Left lung (tissue), 14 donors: ENCODE measurements at places on chromosomes 2 and 18.
A peak's percentile ranks its signal among the peaks of the same experiment; 100 is the strongest.

DNA sequence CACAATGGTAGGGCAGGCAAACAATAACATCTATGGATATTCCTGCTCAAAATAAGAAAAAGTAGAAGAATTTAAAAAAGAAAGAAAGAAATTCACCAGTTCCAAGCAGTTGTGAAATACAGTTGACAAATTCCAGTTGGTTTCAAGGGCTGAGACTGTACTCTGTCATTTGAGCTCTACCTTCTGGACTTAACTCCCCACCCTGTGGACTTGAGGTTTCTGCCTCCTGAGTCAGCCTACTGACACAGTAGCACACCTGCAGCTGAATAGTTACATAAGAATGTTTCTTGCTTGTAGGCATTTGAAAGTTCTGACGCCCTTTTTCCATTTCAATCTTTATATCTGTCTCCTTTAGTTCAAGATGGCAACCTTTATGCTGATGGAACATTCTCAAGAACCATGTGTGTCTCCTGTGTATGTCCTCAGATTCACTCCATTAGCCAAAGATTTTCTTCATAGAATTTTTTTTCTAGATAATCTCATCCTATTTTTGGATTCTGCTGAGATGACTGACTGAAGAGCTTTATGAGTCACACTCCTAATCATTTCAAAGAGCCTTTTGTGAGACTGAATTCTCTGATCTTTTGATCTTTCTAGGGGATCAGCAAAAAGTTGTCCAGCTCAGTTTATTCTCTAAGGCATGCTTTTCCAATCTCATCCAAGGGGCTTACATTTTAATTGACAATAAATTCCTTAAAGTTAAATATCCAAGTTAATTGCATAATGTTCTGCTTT is 19.1 kb downstream of the NETO1 start:
- no peak for DNase-seq

DNA sequence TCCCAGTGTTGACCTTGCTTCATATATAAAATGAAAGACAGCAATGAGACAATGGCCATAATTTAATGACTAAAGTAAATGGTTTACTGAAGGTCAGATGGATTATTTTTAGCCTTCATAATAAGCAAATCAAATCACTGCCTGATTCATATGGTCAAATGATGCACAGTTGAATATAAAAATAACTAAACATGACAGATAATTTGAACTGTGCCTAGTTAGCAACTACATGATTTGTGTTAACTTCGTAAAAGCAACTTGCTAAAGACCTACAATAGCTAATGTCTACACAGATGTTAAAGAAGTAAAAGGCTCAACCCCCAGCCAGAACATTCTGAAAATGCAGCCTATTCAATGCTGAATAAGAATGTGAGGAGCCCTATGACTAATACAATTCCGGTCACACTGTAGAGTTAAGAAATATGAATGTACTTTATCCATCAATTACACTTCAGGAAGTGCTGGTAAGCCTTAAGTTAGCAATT is 590.8 kb upstream of the CDH2 start:
- no peak for DNase-seq

GRCh38 chr2:13121096-13121495 is 404.4 kb downstream of the TRIB2 start:
- DNase-seq = no peak

- DNase-seq = no peak
These were observed 660.1 kb upstream of the SLC8A1 start for GRCh38 chr2:41111836-41112627.

GRCh38 chr2:83572400-83572799 is 886.7 kb downstream of the SUCLG1 start:
- DNase-seq = no peak

DNA sequence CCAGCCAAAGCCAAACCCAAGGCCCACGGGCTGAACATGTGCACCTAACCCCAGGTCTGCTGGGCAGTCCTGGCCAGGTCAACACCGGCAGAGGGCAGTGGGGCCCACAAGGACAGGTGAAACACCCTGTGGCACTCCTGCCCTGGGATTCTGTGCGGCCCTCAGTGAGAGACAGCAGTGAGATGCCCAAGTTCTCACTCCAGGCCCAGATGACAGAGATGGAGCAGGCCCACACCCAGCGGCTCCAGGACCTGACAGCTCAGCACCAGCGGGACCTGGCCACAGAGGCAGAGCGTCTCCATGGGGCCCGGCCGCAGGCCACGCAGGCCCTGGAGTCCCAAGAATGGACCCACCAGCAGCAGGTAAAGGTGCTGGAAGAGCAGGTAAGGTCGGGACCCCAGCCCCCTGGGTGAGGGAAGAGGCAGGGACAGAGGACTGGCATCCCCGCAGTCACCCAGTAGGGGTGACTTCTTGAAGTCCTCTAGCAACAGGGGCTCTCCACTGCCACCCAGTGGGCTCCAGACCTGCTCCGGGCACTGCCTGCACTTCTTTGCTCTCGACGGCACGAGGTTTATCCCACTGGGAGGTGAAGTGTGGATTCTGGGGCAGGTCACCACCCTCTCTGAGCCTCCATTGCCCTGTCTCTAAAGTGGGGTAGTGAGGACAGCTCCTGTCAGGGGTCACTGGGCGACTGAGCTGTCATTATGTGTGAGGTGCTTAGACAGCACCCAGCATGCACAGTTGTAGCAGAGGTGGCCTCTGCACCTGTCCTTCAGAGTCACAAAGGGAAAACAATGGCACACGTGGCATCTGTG is 8.8 kb upstream of the SNED1 start:
- no peak for DNase-seq

DNA sequence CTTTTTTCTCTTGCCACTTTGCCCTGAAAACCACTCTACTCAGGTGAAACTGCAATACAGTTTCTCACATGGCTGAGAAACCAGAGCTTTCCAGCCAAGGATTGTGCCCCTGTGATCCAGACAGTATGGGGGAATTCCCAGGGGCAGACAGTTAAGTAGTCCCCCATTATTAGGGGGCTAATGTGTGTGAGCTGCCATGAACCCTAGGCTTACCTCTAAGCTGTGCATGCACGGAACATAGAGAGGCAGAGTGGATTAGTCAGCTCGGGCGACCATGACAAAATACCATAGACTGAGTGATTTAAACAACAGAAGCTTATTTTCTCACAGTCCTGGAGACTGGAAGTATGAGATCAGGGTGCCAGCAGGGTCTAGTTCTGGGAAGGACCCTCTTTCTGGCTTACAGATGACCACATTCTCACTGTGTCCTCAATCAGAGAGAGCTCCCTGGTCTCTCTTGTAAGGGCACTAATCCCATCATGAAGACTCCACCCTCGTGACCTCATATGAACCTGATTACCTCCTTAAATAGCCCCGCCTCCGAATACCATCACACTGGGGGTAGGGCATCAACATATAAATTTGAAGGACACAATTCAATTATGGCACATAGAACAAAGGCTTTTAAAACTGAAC is 215.1 kb downstream of the EIPR1 start:
- no peak for DNase-seq

DNA sequence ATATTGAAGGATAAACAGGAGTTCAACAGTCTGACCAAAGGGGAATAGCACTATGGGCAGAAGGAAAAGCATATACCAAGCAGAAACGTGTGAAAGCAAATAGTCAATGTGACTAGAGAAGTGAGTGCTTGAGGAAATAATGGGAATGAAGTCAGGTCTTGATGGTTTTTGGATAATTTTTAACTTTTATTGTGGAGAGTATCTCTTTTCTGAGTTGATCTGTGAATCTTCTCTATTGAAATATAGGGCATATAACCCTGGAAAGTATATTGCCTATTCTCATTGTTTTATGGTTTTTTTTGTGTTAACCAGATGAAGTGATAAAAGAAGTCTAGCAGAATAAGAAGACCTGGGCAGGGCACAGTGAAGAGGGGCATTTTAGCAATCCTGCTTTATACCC is 16.4 kb upstream of the FABP1 start:
- no peak for DNase-seq

DNA sequence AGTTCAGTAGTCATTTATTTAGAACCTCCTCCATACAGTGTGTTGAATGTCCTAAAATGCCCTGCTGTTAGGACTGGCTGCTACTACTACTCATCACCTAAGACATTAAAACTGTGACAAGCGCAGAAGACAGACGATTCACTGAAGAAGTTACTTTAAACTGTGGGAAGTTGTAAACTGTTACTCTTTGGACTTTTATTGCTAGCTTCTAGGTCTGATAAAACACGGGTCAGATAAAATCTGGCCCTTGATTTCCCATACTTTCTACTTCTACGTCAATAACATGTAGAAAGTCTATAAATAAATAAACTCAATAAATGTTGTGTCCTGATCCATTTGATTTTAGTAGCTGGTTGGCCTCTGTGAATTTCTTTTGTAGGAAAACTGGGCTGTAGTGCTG is 113.4 kb downstream of the ICA1L start:
- no peak for DNase-seq

GRCh38 chr2:1691366-1691765 is 52.9 kb downstream of the PXDN start:
- no peak for DNase-seq

DNA sequence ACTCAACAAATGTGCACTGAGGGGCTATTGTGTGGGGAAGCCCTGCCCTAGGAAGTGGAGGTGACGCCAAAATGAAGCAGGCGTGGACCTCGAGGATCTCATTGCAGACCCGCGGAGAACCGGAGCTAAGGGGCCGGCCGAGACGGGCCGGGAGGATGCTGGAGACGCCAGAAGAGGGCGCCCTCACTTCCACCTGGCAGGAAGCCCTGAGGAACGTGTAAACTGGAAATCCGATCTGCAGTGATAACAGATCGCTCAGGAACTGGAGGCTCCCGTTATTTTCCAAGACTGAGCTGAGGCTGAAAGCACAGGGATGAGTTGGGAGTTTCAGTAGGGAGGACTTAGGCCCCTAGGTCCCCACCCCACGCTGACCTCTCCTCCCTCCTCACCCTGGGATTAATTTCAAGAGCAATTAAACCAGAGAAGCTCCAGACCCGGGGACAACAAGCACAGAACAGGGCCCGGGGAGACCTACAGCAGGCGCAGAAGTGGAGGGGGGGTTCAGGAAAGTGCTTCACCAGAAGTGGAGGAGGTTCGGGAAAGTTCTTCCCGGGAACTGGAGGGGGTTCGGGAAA is 7.7 kb upstream of the COL6A3 start:
- DNase-seq = peak; percentile 88

- DNase-seq = no peak
These were observed 72.1 kb upstream of the PARD3B start for GRCh38 chr2:204473224-204473623.

GRCh38 chr2:56291711-56292110 is 107.9 kb downstream of the CCDC85A start:
- no peak for DNase-seq

- DNase-seq = no peak
These were observed 94.9 kb downstream of the PIEZO2 start for GRCh38 chr18:11054497-11054896.

DNA sequence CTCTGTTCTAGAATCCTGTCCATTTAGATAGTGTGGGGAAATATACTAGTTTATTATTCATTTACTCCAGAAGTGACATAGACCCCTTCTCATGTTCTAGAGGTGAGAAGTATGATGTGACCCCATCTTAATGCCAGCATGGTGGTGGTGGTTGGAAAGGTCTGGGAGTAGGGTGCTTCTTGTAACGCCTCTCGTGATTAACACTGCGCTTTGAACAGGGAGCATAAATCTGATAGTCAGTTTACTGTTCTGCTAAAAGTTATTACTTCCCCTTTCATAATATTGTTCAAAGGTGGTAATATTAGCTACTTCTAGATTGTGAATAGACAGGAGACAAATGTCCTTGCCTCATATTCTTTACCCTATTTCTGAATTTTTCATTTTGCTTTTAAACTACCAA is 35.6 kb downstream of the EHBP1 start:
- DNase-seq = no peak

GRCh38 chr2:59027320-59027719 is 786.2 kb upstream of the FANCL start:
- DNase-seq = no peak

GRCh38 chr2:105749583-105750400 is 5.1 kb downstream of the NCK2 start:
- DNase-seq = no peak

DNA sequence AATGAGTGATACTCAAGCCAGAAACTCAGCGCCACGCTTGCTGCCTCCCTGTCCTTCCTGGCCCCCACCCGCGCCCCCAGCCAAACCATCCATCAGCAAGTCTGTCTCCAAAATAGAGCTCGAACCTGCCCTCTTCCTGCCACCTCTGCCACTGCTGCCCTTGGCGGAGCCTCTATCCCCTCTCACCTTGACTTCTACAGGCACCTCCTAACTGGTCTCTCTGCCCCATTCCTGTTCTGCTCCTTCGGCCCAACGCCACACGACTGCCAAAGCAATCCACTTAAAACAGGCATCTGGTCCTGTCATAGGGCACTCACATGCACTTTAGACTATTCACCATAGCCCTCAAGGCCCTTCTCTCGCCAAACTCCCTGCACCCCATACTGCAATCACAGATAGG is 210.3 kb upstream of the SMAD2 start:
- no peak for DNase-seq

GRCh38 chr2:241003369-241003768 is 5.0 kb downstream of the SNED1 start:
- DNase-seq = no peak

- DNase-seq = peak; percentile 7
These were observed 49.8 kb upstream of the CABYR start for GRCh38 chr18:24089076-24089475.

- DNase-seq = no peak
These were observed 268.4 kb downstream of the GPD2 start for GRCh38 chr2:156704617-156705016.

DNA sequence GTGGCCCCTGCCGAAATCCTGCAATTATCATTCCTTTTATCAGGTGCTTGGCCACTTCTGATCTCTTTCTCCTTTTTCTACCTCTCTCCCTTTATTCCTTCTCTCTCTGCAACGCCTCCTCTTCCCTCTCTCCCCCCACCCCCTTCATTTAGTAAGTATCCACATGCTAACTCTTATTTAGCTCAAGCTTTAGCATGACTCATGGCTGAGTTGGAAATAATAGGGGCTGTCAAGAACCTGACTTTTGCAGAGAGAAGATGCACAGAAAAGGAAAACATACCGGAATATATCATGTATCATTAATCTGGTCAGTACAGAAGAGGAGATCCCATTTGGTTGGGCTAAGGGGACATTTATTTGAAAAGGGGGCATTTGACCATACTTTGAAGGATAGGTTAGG is 33.1 kb downstream of the FAM171B start:
- DNase-seq = no peak

DNA sequence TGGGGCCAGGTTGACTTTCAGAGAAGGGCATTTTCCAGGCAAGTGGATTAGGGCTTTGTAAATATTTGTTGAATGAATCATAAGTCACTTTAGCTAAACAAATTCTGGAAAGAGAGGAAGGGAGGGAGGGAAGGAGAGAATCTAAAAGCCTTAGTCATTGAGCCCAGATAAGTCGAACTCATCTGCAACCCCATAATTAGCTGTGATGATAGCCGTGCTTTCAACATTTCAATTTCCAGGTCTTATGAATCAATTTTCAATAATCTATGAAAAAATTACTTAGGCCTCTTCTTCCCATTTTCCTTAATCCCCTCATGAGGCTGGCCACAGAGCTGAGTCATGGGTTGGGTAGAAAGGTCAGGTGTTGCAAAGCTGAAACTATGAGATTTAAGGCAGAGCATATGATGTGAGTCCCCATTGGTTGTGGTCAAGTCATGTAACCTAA is 111.9 kb upstream of the MAPRE2 start:
- DNase-seq = no peak

- DNase-seq = no peak
These were observed 100.8 kb upstream of the UGP2 start for GRCh38 chr2:63740943-63741342.
